Prostate gland (tissue), 2 donors: ENCODE measurements at places on chromosomes 3 and 15.

DNA sequence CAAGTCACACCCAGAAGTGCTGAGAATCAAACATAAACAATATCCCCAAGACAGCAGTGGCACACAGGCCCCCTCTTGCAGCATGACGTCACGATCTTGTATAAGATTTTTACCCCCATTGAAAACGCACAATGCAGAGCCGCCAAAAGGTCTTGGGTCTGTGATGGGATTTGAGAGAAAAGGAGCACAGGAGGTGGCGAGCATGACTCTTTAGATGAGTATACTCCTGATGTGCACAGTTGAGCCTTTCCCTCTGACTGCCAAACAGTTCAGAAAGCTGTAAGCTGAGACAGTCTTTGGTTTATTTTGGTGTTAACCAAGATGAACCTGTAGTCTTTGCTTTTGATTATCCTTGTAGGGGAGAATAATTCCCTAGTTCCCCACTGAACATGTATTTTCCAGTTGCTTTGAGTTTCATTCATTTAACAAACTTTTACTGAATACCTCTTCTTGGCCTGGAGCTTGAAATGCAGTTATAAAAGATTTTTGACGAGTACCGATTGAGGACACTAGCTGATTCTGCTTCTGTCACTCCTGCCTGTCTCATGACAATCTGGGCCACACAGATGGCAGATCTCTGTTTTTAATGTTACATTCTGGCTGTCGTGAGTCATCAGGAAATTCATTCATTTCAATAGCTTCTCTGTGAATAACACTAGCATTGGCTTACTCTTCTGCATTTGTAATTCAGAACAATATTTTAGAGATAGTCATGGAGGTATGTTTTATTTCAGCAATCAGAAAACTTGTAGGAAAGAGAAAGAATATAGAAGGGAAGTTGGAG is 28.9 kb downstream of the CFAP91 start:
- no peak for DNase-seq

DNA sequence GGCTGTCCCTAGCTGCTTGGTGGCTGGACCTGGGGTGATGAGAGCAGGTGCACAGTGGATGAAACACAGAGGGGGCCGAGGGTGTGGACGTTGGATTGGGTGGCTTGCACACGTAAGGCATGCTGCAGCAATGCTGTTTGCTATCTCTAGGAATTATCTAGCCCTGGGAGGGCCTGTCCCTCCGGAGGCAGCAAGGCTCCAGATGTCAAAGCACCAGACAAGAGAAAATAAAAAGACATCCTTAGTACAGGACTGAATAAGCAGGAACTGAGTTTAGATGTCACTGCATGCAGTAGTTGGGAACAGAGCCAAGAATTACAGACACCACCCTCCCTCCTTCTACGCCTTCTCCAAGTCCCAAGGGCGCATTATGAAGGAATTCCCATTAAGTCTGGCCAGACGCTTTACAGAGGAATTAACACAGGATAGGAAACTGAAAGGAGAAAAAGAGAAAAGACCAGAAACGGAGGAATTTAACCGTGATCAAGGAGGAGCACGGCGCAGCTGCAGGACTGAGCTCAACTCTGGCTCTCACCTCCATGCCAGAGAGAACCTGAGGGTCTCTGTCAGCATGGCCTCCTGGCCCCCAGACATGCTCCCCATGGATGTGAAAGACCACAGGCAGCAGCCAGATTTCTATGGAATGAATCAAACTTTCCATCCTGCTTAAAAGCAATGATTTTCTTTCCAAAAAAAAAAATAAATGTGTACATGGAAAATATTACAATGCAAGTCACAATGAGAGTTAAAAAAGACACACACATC is 13.8 kb downstream of the ATP10A start:
- no peak for DNase-seq

GRCh38 chr3:134833453-134834163 is 38.5 kb downstream of the EPHB1 start:
- no peak for DNase-seq

DNA sequence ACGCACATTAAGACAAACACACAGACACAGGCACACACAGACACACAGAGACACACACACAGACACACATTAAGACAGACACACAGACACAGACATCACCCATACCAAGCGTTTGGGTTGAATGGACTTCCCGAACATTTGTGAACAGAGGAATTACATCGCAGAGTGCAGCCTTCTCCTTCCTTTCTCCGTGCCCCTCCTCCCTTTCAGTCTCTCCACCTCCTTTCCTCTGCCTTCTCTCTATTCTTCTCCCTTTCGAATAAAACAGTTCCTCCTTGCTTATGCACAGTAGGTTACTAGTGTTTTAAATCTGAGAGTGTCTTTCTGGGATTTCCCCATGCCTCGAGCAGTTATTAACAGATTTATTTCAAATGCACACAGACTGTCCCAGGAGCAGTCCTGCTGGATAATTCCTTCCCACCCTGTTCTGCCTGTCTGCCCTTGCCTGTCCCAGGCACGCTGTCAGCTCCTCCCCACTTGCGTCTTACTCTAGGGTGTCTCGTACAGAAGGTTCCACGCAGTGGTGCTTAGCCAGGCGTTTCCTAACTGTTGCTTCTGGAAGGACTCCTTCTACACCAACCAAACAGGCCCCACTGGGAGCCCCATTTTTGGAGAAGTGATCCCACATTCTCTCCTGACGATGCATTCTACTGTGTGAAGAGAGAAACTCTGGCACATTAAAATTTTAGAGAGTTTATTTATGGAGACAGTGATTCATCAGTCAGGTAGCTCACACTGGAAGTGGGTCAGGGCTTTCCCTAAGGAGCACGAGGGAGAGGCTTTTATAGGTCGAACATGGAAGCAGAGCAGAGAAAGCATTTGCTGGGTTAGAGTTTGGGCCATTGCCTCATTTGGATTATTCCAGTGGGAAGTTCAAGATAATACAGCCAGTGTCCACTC is 163.8 kb downstream of the SV2B start:
- DNase-seq, result peak; percentile 68

DNA sequence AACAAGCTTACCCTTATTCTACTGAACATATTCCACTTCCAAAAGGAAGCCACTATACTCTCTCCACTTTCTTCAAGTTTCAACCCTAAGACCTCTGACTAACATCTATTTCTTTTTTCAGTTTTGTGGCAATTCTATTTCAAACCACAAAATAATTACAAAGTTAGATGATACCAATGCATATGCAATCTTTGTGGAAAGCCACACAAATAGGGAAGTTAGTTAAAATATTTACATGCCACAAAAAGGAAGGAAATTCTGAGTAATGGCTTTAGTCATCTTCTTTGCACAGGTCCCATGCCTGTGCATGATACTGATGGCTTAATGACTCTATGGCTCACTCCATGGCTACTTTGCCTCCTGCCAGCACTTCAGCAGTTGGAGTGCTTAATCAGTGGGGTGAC is 57.0 kb upstream of the MCTP2 start:
- no peak for DNase-seq

- no peak for DNase-seq
Observed at GRCh38 chr3:75049533-75049932, 435.1 kb upstream of the CNTN3 start.

GRCh38 chr3:61094608-61095007 is 156.6 kb downstream of the FHIT start:
- no peak for DNase-seq

DNA sequence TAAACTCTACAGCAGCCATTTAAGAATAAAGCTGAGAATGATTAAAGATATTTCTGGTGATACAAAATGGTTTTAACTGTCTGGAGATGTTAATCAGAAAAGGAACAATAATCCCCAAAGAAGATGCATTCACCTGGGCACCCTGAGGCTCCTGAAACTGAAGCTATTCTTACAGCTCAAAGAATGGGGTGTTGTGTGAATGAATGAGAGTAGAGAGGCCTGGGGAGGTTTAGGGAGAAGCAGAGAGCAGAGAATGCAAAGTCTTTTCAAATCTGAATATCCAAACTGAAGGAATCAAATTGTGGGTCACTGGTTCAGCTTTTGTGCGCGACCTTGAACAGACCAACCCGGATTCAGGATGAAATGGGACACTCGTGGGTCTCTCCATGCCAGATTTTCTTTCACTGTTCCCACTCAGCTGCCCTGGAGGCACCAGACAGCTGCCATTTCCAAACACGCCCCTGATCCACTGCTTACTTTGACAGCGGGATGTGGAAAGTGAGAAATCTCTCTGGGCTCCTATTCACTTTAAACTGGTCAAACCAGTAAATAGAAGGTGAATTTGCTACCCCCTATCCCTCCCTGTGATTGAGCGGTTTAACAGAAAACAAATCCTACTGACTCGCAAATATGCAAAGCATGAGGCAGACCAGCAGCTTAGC is 485.5 kb upstream of the THBS1 start:
- DNase-seq, result no peak

GRCh38 chr3:50473768-50474167 is 29.7 kb downstream of the CACNA2D2 start:
- DNase-seq, result no peak
